ENCODE measurements at places on chromosomes 3 and 15.

DNA sequence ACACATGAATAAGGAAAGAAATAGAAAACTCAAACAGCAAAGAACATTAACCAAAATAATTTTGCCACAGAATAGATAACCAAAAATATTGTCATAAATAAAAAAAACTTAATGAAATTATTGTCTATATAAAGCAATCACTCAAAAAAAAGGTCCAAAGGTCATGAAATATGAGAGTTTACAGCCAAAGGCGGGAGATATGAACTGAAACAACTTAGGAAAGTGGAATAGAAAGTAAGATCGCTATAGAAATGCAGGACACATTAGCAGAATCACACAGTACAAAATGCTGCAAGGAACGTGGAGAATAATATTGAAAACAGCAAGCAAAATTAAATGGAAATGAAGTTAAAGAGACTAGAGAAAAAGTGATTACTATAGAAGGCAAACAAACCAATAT is 375.0 kb upstream of the ARHGEF26 start:
- no peak for DNase-seq

DNA sequence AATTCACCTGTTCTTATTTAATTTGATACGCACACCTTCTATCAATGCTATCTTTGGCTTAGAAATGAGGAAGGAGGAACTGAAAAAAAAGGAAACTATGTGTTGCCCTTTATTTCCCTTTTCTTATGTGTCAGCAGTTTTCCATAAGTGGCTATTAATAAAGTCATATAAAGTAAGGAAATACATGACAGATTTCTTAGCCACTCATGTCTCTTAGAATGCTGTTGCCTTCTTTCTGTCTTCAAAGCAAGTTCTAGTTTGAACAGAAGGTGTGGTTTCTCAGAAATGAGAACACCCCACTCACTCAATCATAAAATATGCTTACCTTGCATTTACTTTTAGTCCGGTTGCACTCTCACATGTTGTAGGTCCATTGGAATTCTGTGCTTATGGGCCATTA is 640.5 kb upstream of the GRM7 start:
- no peak for DNase-seq

DNA sequence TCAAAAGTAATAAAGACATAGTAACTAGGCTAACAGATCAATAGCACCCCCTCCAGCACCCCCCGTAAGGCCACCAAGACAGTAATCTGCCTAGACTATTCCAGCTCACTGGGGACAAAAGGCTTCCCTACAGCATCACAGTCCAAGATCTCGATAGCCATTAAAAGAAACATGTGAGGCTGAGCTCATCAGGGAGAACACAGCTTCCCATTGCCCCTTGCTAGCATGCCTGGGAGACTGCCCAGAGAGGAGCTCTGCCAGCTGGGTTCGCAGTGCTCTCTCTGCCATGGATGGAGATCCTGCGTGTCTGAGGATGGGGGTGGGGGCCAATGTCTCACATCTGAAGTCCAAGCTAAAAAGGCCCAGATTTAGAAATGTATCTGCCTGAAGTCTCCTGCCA is 17.8 kb downstream of the LRIG1 start:
- no peak for DNase-seq

GRCh38 chr15:72203507-72203837 is 5.9 kb upstream of the GRAMD2A start:
- DNase-seq: no peak

DNA sequence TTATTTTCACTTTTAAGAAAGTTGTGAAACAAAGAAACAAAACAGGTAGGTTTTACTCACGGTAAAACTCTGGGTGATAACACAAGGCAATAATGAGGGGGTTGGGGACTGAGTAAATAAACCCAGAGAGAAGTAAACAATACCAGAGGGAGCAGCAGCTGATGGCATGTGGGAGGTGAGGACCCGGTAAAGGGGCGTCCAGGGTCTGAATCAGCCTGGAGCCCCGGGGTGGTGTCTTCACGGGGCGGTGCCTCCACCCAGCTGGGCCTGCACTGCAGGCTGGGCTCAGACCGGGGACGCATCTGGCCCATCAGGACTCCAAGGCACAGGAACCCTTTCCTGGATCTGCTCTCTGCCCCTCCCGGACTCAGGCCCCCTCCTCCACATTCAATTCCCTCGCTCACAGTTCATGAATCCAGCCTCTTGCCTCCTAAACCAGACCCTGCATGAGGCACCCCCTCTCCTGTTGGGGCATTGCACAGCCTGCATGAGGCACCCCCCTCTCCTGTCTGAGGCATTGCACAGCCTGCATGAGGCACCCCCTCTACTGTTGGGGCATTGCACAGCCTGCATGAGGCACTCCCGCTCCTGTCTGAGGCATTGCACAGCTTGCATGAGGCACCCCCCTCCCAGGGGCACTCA is 73.9 kb upstream of the MFGE8 start:
- no peak for DNase-seq

- DNase-seq: no peak
Measured at GRCh38 chr3:143247073-143247472, 127.5 kb downstream of the CHST2 start.

Measured in germinal center (tissue), 1 donor.